Type B pancreatic cell (in vitro differentiated cells): ENCODE measurements at places on chromosomes 16 and 17. TPM values are rescaled to one million over a fixed set of nuclear protein-coding genes. Genes with fewer than 3 reads are reported as not detected.

DNA sequence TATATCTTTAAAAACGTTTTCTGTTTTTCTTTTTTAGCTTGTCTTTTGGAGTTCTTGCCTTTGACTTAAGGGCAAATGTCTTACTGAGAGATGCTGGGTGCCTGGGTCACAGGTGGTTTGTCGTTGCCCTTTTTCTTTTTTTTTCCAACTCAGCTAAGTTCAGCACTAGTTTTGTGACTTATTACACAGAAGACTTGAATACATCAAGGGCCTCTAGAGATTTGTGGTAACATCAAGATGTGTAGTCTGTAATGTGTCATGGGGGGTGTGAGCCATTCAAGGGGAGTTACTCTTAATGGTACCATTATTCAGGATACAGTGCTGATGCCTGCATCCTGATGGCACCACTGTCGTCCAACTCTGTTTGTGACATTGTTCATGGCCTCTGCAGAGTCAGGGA, 95.1 kb downstream of the PRKCA start:
- H3K4me3 ChIP-seq = no peak overlapping the region
- H3K36me3 ChIP-seq = peaks cover 7% of the 10 kb centered on the region
- no peak overlapping the region for H3K27ac ChIP-seq
- DNase-seq = no peak
- peaks cover 10% of the 10 kb centered on the region for H3K4me1 ChIP-seq

DNA sequence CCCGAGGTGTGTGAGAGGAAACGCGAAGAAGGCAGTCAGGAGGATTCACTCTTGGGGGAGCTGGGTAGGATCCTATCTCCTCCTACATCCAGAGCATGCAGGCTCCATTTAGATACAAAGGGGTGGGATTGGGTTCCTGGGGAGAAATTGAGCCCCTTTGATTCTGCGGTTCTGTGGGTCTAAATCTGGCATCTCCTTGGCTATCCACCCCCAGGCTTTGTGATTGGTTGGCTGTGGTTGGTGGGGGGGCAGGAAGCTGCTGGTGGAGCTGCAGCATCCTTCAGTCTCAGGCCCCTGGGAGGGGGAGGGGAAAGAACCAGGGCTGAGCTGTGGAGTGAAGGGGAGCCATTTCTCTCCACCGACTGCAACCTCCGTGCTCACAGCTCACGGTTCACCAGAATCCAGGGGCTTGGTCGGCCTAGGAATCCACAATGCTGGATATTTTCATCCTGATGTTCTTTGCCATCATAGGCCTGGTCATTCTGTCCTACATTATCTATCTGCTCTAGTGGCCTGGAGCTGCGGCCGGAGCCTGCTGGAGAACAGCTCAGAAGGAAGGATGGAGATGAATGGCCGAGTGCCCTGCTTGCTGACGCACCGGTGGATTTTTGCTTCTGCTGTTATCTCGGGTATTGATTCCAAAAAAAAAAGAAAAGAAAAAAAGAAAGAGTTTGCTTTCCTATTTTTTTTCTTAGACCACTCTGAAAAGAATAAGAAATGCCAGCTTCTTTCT, at the start of gene LASP1NB:
LASP1NB (plus strand) TSS at position 352 of the 733 bp plus-strand sequence.
- peaks cover 21% of the 10 kb centered on the region for H3K4me1 ChIP-seq
- no peak for DNase-seq
- no peak within 1 kb of the TSS for H3K27ac ChIP-seq
- H3K4me3 ChIP-seq = peak within 1 kb of the TSS; percentile 20

DNA sequence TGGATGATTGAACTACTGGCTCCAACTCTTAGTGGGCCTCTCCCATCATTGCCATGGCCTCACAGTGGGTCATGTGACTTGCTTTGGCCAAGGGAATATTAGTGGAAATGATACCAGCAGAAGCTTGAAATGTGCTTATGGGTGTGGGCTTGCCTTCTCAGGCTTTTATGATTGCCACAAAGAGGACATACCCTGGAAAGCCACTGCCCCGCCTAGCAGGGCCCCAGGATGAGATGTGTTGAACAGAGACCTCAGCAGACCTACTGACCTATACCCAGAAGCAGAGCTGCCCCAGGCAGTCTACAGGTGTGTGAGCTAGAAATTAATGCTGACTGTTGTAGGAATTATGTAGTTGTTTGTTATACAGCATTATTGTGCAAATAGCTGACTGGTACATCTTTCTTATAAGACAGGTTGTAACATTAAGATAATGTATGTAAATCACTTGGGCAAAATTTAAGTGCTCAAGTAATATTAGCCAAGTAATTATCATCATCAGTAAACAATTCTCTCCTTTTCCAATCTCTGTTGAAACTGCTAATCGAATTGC, 67.8 kb upstream of the CDH5 start:
- no peaks in the 10 kb centered on the region for H3K36me3 ChIP-seq
- H3K4me3 ChIP-seq = no peak overlapping the region

DNA sequence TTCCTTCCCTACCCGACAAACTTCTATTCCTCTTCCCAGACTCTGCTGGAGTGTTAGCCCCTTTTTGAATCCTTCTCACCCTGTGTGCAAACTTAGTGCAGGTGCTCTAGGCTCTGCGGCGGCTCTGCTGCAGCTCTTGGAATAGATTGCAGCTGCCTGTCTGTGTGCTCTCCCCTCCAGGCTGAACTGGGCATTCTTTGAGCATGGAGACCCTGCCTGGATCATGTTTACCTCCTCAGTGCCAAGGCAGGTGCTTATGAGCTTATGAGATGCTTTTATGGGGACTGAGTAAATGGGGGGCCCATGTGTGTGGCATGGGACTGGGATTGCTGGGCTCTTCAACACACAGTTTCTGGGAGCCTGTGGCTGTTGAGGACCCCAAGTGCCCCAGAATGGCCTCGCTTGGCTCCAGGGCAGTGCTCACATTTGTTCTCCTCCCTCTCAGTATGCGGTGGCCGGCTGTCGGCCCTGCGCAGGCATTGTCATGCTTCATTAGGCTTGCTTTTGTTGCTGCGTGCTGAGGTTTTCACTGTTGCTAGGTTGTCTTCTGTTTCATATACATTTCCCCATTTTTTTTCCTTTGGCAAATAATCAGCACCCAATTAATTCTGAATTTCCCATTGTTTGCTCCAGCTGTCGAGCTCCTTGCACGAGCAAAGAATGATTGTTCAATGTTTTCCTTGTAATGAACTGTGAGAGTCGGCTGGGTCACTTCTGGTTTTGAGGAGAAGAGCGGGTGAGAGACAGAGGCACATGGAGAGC, 185.5 kb upstream of the NLRP1 start:
- no peaks in the 10 kb centered on the region for H3K4me1 ChIP-seq
- H3K4me3 ChIP-seq = no peak overlapping the region
- no peaks in the 10 kb centered on the region for H3K36me3 ChIP-seq
- H3K27ac ChIP-seq = no peak overlapping the region
- DNase-seq = no peak
- peaks cover 39% of the 10 kb centered on the region for H3K27me3 ChIP-seq

DNA sequence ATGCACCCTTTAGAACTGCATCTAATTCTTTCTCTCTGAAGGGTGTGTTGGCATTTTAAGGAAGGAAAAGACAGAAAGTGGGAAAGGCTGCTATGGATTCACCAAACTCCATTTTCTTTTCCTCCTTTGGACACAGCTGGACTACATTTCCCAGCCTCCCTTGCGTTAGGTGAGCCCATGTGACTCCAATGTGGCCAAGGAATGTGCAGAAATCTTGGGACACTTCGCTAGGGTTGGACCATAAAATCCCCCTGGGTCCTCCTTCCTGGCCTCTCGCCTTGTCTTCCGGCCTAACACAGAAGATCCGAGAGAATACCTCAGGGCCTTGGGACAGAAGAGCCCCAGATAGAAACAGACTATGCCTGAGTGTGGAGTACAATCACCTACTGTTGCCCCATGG, 56.3 kb downstream of the ABCC12 start:
- DNase-seq = no peak
- H3K27me3 ChIP-seq = peaks cover 3% of the 10 kb centered on the region
- H3K36me3 ChIP-seq = no peaks in the 10 kb centered on the region
- H3K4me1 ChIP-seq = no peaks in the 10 kb centered on the region

- H3K27me3 ChIP-seq = peaks cover 4% of the 10 kb centered on the region
- H3K27ac ChIP-seq = peak overlapping the region; percentile 72
- H3K4me1 ChIP-seq = peaks cover 19% of the 10 kb centered on the region
- H3K36me3 ChIP-seq = no peaks in the 10 kb centered on the region
- H3K4me3 ChIP-seq = no peak overlapping the region
- DNase-seq = no peak
Measured at GRCh38 chr16:57821149-57821971, 19.1 kb upstream of the KIFC3 start.

DNA sequence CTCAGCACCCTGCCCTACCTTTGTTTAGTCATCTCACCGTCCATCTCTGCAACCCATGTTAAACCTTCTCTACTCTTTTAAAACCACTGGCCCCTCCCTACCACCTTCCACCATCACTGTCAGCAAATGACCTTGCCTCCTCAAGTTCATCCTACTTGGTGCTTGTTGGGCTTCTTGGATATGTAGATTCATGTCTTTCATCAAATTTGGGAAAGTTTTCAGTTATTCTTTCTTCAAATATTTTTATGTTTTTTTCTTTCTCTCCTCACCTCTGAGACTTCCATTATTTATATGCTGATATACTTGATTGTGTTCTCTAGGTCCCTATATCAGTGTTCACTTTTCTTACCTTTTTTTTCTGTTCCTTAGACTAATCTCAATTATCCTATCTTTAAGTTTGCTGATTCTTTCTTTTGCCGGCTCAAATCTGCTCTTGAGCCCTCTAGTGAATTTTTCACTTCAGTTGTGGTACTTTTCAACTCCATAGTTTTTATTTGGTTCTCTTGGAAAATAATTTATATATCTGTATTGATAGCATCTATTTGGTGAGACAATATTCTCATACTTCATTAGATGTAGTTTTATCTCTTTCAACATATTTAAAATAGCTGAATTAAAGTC, 28.7 kb upstream of the ALDH3A2 start:
- no peaks in the 10 kb centered on the region for H3K27me3 ChIP-seq
- H3K4me3 ChIP-seq = no peak overlapping the region
- H3K36me3 ChIP-seq = peaks cover 5% of the 10 kb centered on the region
- no peaks in the 10 kb centered on the region for H3K4me1 ChIP-seq

Gene NPIPB9
- total RNA-seq = 1.2 and 3.0 TPM in 2 replicates

Gene GCGR
- total RNA-seq = 1.2 and 1.7 TPM in 2 replicates

Gene ZNF500
- total RNA-seq = 19.0 and 21.0 TPM in 2 replicates

Gene SRL
- total RNA-seq = 1.2 TPM in 1 of 2 replicates, not detected in the other

Gene KCNG4
- total RNA-seq = 0.12 and 0.17 TPM in 2 replicates

Gene PLSCR3
- 39.8 and 55.8 TPM in 2 replicates for total RNA-seq

Gene KCNJ18
- total RNA-seq = not detected in 2 replicates

Gene GAS2L2
- 0.22 TPM in 1 of 2 replicates, not detected in the other for total RNA-seq

Gene RCVRN
- total RNA-seq = 0.14 TPM in 1 of 2 replicates, not detected in the other

Gene IL32
- total RNA-seq = 12.7 and 44.1 TPM in 2 replicates
